Activated CD4-positive, alpha-beta T cell treated with anti-CD3 and anti-CD28 coated beads, Interleukin-2, amount 50 U/mL, for 48 hours (primary cell): ENCODE measurements at places on chromosomes 2 and 18.

DNA sequence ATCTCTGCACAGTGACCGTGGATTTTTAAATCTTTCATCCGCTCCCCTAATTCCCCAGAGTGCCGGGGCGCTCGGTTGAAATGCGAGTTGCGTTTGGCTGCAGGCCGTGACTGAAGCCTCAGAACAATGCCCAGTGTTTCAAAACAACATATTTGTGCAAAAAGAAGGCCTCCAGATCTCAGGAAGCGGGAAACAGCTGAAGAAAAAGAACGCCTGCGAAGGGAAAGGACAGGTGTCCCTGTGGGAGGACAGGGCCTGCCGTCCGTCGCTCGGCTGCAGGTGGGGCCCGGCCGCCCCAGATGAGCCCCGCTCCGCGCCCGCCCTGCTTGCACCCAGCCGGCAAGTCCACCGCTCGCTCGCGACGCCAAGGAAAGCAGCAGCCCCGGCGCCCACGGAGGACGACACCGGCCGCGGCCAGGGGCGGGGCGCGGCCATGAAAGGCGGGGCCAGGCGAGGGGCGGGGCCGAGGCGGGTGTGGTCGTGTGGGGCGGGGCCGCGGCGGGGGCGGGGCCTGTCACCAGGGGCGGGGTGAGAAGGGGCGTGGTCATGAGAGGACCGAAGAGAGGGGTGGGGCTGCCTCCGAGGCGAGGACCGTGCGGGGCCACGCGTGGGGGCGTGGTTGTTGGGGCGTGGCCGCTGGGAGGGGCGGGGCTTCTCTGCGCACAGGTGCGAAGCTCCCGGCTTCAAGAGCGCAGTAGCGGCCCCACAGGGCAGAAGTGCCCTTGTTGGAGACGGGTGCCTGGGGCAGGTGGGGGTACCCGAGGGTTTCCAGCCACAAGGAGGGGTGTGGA, 17.6 kb upstream of the BOK start:
- peak; percentile 65 for DNase-seq

DNA sequence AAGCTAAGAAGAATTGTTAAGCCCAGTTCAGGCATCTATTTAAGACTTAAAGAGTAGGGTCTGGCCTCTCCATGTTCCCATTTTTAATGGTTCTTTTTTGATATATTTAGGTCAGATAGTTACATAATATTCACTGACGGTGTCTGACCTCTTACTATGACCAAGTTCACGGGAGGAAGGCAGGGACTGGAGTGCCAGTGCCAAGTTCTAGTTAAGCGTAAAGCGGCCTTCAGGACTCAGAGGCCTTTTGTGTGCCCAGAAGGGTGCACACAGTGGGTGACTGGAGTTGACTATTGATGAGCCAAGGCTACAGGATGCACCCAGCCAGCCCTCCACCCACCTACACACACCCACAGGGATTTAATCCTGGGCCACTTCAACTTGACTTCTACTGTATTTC, 290.9 kb downstream of the PIEZO2 start:
- no peak for DNase-seq

GRCh38 chr2:68686178-68686577, 42.8 kb downstream of the PROKR1 start:
- DNase-seq: no peak

GRCh38 chr2:63054841-63055225, 4.2 kb downstream of the OTX1 start:
- DNase-seq: no peak

DNA sequence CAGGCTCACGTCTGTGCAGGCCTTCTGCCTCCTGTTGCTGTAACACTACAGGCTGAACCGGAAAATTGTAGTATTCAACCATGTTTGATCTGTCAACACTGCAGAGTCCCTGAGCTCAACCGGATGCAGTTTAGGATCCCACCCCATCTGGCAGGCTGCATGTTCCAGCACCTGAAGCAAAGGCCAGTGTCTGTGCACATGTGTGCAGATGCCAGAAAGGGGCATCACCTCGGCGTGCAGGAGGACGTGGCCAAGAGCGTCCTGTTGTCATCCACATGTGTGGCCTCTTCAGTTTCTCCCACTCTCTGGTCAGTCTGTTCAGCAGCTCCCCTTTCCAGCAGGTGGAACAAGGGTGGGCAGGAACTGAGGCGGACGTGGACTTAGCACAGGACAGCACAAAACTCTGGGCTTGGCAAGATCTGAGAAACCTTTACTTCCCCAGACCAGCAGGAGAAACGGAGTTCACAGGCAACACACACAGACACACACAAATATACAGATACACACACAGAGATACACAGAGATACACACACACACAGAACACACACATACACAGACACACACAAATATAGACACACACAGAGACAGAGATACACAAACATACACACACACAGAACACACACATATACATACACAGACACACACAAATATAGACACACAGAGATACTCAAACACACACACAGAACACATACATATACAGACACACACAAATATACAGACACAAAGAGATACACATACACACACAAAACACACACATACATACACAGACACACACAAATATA, 111.3 kb downstream of the NDUFA10 start:
- DNase-seq: no peak

GRCh38 chr2:100756704-100757103, 63.2 kb upstream of the NPAS2 start:
- no peak for DNase-seq

- no peak for DNase-seq
Observed at GRCh38 chr2:125073440-125073839, 1048.4 kb downstream of the CNTNAP5 start.

DNA sequence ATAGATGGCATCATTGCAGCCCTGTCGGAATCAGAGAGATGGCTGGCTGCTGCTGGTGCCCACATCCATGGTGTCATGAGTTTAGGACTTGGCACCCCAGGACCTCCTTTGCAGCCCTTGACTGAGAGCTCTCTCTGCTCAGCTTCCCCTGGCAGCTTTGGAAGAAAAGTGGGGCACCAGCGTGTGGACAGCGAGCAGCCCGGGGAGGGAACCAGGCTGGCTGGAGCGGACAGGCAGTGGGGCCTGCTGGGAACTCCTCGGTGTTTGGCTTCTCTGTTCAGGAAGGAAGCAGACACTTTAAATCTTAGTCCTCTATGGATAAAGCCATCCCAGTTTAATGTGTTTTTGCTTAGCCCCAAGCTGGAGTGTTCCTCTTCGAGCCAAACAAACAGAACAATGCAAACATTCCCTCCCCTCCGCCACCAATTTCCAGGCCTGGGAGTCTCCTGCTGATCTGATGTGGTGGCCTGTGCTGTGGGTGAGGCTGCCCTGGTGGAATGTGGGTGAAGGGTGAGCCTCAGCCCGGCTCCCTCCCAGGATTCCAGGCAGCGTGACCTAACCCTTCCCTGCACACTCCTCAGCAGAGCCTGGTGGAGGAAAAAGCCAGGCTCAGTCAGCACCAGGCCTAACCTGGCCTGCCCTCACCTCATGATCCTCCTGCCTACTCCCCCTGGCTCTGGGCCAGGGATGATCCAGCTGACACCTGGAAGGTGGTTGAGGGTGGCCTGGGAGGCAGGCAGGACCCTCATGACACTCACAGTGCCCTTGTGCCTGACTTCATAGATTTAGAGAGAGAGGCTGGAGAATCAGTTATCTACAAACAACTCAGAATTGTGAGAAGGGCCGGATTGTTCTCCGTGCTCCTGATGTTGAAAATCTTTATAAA, 21.6 kb upstream of the ITGB6 start:
- DNase-seq: no peak

DNA sequence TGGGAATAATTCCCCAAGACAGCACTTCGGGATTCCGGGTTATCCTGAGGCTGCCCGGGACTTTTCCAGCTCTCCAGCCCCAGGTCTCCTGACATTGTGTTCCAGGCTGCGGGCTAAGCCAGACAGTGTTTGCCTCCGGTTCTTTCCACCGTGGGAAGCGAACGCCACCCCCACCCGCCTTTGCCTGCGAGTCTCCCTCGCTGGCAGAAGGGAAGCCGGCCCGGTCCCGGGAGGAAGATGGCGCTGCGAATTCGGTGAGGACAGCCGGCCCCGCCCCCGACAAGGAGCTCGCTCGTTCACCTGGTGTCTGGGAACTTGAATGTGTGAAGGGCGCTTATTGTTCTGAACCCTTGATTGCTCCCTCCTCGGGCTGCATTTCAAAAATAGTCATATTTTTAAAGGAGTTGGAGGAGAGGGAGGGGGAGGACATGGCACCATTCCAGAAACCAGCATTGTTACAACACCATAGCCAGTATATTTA, 2.9 kb downstream of the LRATD1 start:
- DNase-seq: peak; percentile 2

DNA sequence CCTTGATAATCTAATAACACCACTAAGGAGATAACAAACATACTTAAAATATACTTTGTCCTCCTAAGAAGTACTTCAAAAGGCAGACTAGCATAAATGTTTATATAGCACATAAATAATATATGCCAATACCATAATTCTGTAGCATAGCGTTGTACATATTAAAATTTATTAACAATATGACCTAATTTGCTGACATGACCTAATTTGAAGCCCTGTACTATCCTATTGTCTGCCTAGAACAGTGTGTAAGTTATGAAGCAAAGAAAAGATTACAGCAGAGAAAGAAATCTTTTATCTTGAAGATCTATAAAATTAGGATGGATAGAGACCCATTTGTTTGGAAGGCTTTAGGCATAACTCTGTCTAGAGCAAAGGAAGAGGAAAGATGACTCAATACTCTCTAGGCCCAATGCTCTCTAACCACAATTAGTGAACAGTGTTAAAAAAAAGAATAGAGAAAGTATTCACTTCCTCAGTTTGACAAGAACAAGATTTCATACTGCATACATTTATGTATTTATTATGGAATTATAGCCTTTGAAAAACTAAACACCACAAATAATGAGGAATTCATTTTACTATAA, 231.3 kb downstream of the ZRANB3 start:
- DNase-seq: no peak

DNA sequence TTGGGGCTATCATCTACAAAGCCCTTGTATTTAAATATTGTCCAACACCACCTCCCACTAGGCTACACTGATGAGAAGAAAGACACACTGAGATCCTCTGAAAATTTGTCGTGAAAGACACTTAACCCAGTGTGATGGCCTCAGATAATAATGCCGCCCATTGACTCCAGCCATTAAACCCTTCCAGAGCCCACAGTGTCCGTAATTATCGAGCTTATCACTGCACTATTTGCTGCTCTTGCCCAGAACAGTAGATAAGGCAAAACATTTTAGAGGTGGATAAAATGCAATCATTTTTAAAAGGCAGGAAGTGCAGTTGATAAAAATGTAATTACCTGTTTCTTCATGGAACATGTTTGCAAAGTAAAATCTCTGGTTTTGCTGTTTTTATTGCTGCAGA, 121.3 kb upstream of the DDX18 start:
- no peak for DNase-seq

GRCh38 chr2:94956797-94957391, 68.6 kb upstream of the MAL start:
- peak; percentile 50 for DNase-seq

GRCh38 chr2:45329045-45329677, 281.9 kb downstream of the SRBD1 start:
- DNase-seq: no peak

DNA sequence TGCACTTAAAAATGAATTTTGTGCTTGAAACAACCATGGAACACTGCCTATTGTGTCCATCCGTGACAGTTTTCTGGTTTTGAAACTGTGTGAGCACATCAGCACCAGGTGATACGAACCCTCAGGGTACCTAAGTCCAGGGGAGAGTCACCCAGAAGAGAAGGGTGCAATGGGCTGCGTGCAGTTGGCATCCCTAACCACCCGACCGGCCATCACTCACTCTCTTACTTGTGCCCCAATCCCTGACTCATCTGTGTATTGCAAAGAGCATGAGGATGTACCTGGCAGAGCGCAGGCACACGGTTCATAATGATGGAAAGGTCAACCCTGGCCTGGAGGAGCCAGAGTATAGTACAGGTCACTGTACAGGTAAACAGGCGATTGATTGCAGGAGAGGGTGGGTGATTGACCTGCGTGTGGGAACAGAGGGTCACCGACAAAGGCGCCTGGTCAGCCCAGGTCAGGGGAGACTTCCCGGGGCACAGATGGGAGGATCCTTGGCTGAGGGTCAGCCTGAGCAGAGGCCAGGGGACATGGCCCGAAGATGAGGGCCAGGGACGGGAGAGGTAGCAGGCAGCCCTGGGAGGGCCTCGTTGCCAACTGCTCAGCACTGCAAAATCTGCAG, 160.3 kb downstream of the SEPTIN10 start:
- no peak for DNase-seq
